ENCODE measurements at places on chromosomes 4 and X.

DNA sequence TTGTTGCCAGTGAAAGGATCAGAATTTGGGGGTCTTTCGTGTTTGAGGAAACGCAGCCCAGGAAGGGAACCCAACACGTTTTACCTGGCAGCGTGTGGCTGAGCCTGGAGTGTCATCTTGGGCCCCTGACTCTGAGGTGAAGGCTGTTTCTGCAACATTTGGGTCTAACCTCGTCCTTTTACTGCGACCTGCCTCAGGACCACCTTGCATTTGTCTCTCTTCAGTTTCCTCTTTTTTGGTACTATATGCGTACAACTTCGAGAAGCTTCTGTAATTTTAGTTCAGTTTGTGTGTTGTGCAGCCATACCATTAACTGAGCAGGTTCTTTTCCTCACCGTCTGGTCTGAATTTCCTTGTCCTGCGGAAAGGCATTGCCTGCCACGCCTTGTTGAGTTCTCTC lies 61.5 kb downstream of the TMEM131L start:
- no peak overlapping the region for H3K27ac ChIP-seq
- H3K4me1 ChIP-seq = no peaks in the 10 kb centered on the region
- no peaks in the 10 kb centered on the region for H3K36me3 ChIP-seq
- no peaks in the 10 kb centered on the region for H3K27me3 ChIP-seq

DNA sequence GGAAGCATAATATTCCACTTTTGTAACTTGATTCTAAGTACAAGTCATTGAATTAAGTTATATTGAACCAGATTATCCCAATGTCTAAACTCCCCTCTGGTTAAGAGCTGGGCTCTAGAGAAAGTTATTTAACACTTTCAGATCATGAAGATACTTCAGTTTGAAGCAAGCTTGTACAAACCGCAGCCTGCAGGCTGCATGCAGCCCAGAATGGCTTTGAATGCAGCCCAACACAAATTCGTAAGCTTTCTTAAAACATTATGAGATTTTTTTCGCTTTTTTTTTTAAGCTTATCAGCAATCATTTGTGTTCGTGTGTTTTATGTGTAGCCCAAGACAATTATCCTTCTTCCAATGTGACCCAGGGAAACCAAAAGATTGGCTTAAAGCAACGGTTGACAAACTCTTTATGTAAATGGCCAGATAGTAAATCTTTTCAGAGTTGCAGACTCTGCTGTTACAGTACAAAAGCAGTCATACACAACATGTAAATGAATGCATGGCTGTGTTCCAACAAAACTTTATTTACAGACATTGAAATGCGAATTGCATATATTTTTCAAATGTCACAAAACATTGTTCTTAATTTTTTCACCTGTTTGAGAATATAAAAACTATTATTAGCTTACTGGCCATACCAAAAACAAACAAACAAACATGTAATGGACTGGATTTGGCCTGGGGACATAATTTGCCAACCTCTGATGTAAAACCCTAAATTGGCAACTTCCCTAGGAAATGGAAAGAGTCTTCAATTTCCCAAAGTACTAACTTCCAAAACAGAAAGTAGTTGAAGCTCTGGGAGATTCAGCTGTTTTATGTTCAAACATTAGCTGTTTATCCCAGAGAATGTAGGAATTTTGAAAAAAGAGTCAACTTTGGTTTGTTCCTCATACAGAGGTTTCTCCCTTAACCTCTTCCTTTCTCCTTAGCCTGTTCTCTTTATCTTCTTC lies 201.1 kb upstream of the MBNL3 start:
- no peaks in the 10 kb centered on the region for H3K4me1 ChIP-seq
- no peak overlapping the region for H3K27ac ChIP-seq
- no peaks in the 10 kb centered on the region for H3K36me3 ChIP-seq

DNA sequence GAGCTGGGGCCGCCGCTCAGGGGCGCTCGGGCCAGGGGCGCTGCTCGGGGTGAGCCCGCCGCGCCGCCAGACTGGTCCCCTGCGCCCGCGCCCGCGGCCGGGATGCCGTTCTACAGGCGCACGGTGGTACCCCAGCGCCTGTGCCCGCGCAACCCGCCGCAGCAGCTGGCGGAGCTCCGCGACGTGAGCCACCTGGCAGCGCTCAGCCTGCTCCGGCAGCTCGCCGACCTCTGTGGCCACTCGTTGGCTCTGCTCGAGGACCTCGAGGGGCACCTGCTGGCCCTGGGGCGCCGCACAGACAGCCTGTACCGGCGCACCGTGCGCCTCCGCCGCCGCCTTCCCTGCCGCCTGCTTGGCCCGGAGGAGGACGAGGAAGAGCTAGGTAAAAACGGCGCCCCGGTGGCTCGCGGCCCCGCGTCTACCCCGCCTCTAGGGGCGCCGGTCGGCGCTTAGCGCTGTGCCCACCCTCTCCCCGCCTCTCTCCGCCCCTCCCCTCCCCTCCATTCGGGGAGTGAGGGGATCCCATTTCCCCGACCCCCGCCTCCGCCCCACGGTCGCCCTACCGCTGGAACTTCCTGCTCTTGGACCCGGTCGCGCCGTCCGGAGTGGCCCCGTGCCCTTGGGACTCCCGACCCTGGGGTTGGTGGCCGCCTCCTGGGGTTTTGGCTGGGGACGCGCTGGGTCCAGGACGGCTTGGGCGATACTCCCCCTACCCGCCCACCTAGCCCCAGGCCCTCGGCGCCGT lies 513 bp downstream of the NHSL2 start:
- peak overlapping the region; percentile 25 for H3K4me3 ChIP-seq
- H3K27me3 ChIP-seq = peaks cover 6% of the 10 kb centered on the region
- no peak overlapping the region for H3K27ac ChIP-seq
- H3K4me1 ChIP-seq = no peaks in the 10 kb centered on the region
- no peaks in the 10 kb centered on the region for H3K36me3 ChIP-seq
- peak; percentile 28 for DNase-seq

DNA sequence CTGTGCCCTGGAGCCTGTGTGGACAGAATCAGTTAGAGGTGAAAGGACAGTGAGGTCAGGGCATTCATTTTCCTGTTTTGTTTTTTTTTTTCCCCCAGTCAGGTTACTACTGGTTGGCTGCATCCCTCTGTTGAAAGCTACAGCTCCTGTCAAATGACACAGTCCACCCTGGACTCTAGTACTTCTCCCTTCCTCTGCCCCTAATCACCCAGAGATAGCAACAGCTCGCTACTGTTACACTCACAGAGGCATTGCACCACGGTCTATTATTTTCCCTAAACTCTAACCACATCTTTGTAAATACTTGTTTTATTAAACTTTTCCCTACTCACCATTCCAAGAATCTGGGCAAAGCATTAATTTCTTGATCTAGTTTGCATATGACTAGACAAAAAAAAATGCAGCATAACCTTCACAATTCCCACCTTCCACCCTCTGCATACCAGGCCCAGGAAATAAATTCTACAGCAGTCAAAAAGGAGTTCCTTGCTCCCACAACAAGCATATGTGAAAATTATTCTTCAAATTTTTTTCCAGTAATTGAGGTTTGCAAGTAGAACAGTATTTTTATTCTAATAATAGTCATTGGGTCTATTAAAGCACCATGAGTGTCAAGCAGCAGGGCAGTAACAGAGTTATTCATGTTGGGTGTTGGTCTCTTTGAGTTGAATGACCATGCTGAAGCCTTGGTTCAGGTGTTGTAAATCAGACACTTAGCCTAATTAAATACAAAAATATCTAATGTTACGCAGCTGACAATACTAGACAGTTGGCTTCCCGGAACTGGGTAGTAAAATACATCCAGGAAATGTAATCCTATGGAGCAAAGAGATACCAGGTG lies 329.2 kb downstream of the INPP4B start:
- H3K27ac ChIP-seq = peak overlapping the region; percentile 23
- no peak for DNase-seq
- no peaks in the 10 kb centered on the region for H3K36me3 ChIP-seq
- no peaks in the 10 kb centered on the region for H3K27me3 ChIP-seq

- H3K4me1 ChIP-seq = peaks cover 4% of the 10 kb centered on the region
- H3K36me3 ChIP-seq = peaks cover 42% of the 10 kb centered on the region
- H3K27me3 ChIP-seq = no peaks in the 10 kb centered on the region
- H3K4me3 ChIP-seq = no peak overlapping the region
- H3K27ac ChIP-seq = no peak overlapping the region
Measured at GRCh38 chr4:140637836-140638235, 69.1 kb upstream of the UCP1 start.

DNA sequence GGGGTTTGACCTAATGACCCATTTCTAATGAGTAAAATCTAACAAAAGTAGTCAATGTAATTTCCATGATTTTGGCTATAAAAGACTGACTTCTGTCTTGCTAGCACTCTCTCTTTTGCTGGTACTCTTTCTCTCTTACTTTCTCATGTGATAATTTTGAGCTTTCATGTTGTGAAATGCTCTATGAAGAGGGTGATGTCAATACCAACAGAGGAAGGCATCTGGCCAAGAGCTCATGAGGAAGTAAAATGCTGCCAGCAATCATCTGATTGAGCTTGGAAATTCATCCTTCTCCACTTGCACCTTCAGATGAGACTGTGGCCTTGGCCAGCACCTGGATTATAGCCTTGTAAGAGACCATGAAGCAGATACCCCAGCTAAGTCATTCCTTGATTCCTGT lies 347.7 kb downstream of the HS3ST1 start:
- H3K27me3 ChIP-seq = no peaks in the 10 kb centered on the region
- no peaks in the 10 kb centered on the region for H3K4me1 ChIP-seq
- H3K27ac ChIP-seq = no peak overlapping the region
- DNase-seq = no peak
- H3K4me3 ChIP-seq = no peak overlapping the region
- H3K36me3 ChIP-seq = no peaks in the 10 kb centered on the region

DNA sequence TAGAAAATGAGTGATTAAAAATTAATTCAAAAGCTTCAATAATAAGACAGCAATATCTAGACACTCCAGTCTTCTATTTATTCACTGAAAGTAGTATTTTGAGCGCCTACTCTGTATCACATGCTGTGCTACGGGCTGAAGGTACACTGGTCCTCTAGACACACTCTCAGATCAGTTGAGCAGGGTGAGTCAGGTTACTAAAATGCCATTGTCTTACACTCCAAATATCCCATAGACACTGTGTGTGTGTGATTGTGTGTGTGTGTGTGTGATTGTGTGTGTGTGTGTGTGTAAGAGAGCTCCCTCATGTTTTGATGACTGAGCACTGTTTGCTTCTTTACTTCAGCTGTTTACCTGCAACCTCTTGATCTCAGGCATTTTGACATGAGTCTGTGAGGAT lies 342.8 kb upstream of the BOD1L1 start:
- no peaks in the 10 kb centered on the region for H3K4me1 ChIP-seq
- H3K27ac ChIP-seq = no peak overlapping the region
- H3K27me3 ChIP-seq = no peaks in the 10 kb centered on the region
- no peaks in the 10 kb centered on the region for H3K36me3 ChIP-seq
- no peak for DNase-seq

GRCh38 chr4:162456106-162456505 lies 292.3 kb upstream of the FSTL5 start:
- no peak for DNase-seq
- no peaks in the 10 kb centered on the region for H3K4me1 ChIP-seq
- no peaks in the 10 kb centered on the region for H3K27me3 ChIP-seq
- no peaks in the 10 kb centered on the region for H3K36me3 ChIP-seq
- H3K4me3 ChIP-seq = no peak overlapping the region

- no peaks in the 10 kb centered on the region for H3K4me1 ChIP-seq
- no peak overlapping the region for H3K27ac ChIP-seq
- H3K27me3 ChIP-seq = no peaks in the 10 kb centered on the region
- H3K36me3 ChIP-seq = no peaks in the 10 kb centered on the region
- DNase-seq = no peak
Measured at GRCh38 chr4:53748328-53748772, 157.1 kb upstream of the LNX1 start.

- no peaks in the 10 kb centered on the region for H3K4me1 ChIP-seq
- H3K4me3 ChIP-seq = no peak overlapping the region
- DNase-seq = peak; percentile 11
- H3K27ac ChIP-seq = no peak overlapping the region
- no peaks in the 10 kb centered on the region for H3K27me3 ChIP-seq
Measured at GRCh38 chrX:40867352-40867751, 132.0 kb upstream of the MED14 start.

DNA sequence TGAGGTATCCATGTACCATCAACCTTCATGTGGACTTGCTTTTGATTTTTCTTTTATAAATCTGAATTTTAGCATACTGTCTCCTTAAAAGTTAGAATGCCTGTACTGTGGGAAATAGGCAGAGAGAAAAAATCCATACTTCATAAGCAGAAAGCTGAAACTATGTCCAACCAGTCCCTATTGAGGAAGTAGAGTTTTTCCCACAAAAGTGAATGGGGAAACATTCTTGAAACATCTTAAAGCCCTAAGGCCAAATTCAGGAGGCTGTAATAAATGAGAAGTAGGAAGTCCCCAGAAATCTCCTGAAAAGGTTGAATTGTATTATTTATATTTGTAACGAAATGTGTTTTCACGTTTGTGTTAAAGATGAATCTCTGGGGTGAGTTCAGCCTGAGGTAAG lies 56.3 kb downstream of the ENOX2 start:
- H3K27me3 ChIP-seq = no peaks in the 10 kb centered on the region
- H3K4me3 ChIP-seq = no peak overlapping the region
- H3K27ac ChIP-seq = no peak overlapping the region
- H3K36me3 ChIP-seq = no peaks in the 10 kb centered on the region

DNA sequence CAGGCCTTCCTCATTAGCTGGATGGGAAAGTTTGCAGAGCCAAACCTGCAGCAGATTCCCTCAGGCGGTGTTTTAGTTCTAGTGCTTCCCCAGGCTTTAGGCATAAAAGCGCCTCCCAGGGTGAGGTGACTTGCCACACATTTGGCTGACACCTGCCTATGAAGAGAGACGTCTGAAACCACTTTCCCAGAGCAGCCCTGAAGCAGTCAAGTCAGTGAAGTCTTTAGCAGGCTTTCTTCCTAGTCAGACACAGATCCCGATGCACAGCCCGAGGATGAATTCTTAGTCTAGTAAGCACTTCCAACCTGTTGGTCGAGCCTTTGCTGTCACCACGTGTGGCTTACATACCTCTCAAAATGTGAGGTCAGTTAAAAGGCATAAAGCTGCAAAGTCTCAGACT lies 484.1 kb downstream of the SMARCA1 start:
- no peak for DNase-seq
- no peak overlapping the region for H3K4me3 ChIP-seq
- no peaks in the 10 kb centered on the region for H3K4me1 ChIP-seq
